ENCODE measurements at places on chromosomes 16 and 17.

DNA sequence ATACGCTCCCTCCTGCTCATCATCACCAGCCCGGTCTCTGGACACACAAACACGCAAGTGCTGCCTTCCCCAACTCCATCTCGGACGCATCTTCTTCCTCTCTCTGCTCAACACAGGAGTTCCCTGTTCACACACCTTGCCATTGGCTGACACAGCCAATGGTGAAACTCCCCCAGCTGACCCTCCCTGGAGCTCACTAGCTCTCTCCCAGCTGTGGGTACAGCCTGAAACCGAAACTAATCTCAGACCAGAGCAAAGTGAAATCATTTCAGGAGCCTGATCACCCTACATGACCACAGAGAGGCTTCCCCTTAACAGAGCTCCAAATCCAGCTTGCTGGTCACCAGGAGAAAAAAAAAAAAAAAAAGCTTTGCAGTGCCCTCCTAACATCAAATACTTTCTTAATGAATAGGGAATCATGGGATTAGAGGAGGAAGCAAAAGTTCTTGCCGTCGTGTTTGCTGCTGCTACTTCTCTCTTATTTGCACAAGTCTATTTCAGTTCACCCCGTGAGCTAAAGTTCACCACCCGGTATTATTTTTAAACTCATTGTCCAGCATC is 8.3 kb downstream of the CUEDC1 start:
- peak; percentile 92 for DNase-seq

DNA sequence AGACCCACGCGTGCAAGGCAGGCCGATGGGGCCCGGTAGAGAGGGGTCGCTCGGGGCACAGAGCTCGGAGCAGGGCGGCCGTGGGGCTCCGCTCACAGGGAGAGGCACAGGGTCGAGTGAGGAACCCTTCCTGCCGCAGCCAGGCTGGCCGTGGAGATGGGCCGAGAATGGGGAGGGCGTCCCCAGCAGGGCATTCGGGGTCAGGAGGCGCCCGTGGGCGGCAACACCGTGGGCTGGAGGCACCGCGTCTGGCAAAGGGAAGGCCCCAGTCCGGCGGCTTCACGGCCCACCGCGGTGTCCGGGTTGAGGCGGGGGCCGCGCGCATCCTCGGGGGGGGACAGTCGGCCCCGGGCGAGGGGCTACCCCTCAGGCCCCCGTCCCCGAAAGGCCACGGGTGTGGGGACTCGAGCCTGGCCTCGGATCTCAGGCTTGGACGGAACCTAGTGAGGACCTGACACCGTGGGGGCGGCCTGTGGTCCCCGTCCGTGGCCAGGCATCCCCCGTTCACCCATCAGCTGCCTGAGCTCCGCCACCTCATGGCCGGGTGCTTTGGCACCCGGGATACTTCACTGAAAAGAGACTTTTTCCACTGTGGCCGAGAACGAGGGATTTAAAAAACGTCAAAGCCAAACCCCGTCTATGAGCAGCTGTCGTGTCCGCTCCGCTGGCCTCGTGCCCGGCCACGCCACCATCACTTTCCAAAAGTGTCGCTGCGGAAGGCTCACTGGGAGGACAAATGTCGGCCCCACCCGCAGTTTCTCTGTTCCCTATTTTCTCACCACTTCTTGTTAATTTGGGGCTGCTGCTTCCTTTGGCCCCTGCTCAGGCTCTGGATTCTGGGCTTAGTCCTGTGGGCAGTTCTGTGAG is 73.6 kb downstream of the METRNL start:
- DNase-seq: no peak

DNA sequence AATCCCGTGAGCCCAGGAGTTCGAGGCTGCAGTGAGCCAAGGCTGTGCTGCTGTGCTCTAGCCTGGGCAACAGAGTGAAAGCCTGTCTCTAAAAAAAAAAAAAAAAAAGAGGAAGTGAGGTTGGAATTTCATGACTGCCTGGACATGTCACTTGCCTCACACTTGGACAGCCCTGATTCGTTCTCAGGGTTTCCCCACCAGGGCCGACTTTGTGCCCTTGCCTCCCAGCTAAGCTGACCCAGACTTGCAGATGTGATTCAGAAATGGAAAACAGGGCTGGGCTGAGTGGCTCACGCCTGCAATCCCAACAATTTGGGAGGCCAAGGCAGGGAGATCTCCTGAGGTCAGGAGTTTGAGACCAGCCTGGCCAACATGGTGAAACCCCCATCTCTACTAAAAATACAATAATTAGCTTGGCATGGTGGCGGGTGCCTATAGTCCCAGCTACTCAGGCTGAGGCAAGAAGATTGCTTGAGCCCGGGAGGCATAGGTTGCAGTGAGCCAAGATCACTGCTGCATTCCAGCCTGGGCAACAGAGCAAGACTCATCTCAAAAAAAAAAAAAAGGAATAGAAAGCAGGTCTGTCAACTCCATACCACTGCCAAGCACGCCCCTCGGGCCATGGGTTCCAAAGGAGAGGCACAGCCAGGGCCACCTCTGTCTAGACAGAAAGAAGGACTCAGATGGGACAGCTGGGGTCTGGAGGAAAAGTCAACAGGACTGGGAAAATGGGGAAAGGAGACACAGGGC is 46.9 kb downstream of the SOCS1 start:
- peak; percentile 57 for DNase-seq

DNA sequence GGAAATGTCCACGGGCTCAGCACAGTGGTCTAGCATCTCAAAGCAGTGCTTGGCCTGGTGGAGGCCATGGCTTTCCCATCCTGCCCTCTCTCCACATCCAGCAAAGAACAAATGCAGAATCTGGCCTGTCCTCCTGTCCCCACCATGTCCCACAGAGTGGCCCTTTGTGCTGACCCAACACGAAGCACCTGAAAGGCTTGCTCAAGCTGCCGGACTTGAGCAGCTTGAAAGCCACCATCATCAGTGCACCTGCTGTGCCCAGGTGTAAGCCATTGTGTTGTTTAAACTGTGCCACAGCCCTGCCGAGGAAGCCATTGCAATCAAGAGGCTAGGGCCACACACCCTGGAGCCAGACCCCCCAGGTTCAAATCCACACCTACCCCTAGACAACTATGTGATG is 115.5 kb downstream of the SOCS1 start:
- no peak for DNase-seq

DNA sequence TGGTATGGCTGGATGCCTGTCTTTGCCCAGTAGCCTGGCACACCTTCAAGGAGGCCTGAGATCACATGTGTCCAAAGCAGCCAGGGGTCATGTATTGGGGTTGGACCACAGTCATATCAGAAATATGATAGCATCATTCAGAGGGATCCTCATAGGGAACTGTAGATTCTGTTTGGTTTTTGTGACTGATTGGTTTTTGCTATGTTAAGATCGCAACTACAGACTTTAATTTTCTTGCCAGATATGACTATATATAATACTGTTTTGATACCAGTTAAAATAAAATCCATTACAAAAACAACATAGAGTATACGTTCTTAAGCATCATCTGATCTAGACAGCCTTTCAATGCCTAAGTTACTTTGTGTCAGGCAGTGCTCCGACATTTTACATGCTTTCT is 11.8 kb upstream of the SMPD3 start:
- DNase-seq: no peak

- no peak for DNase-seq
These were observed 134.7 kb upstream of the ELAC2 start for GRCh38 chr17:13152501-13152900.

DNA sequence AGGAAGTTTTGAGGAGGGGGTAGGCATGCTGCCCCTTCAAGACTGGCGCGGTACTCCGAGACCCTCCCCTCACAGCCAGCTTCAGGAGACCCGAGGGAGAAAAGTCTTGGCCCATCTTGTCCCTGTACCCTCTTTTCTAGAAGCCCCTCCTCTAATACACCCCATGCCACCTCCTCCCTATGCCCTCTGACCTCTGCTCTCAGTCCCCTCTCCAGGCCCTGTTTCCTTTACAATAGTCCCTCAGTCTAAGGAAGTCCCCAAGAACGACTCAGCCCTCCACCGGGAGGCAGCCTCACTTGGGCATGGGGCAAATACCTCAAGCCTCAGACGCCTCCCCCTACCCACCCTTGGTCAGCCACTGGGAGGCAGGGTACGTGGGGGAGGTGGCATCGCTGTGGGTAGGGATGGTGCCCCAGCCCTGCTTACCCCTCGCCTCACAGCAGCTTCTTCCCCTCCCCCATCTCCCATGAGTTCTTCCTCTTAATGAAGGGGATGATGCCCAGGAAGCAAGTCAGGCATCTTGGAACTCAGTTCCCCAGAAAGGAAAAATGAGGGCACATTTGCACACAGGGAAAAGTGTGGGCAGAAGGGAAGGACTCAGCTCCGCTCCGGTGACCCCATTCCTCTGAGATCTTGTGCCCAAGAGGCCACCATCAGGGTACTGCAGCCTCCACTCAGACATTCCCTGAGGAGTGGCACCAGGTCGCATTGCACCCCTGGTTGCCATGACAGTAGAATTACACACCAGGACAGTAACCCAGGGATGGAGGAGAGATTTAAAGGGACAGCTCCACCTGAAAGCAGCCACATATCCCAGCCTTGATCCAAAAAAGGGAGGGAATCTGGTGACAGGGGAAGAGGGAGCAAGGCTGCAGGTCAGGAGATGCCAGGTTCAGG is 6.2 kb downstream of the MPP2 start:
- DNase-seq: peak; percentile 35

- DNase-seq: no peak
These were observed 32.4 kb downstream of the ADGRG5 start for GRCh38 chr16:57574646-57575467.

All from osteoblast (primary cell).